ENCODE measurements at places on chromosomes 1 and 21.

DNA sequence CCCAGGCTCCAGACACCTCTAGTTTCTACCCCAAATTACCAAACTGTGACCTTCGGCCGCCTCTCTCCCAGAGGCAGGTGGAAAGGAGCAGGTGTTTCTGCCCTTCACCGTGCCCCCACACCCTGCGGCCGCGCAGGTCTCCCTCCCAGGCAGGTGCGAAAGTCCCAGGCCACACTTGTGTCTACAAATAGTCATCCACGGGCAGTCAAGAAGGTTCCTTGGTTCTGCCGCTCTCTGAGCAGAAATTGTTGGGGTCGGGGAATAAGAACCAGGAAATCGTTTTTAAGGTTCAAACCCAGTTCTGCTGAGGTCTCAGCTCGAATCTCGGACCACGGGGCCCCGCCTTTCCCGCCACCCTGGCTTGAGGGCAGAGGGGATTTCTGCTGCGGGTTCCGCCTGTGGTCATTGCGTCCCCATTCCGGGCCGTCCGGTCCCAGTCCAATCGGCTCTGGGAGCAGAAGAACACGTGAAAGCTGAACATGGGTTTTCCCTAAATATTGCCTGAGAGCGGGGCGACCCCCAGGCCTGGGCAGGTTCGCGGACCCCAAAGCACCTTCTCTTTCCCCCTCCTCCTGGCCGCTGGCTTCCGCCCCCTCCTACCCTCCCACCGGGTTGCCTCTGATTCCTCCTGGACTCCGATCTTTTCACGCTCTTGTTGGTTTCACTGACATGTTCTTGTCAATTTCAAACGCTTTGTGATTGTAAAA is 1.2 kb upstream of the ATF3 start:
- peak; percentile 15 for DNase-seq

GRCh38 chr1:111961773-111962565 is 27.5 kb downstream of the KCND3 start:
- DNase-seq, result no peak

- no peak for DNase-seq
Observed at GRCh38 chr1:231192620-231193163, 30.8 kb downstream of the TRIM67 start.

- DNase-seq, result no peak
Observed at GRCh38 chr1:64675718-64676345, 69.0 kb upstream of the RAVER2 start.

DNA sequence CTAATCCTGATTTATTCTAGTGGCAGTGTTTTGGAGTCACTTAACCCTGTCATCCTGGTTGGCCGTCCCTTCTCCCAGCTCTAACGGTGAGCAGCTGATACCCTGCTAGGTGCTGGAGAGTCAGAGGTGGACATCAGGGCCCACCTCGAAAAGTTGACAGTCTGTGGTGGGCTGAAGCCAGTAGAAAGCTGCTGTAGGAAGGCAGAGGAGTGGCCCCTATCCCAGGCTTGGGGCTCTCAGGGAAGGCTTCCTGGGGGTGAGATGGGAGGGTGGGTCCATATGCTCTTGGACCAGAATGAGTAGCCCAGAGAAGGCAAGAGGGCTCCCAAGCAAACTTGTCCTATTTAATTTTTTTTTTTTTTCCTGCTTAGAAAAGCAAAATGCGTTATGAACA is 475 bp upstream of the RPL5 start:
- DNase-seq, result no peak

DNA sequence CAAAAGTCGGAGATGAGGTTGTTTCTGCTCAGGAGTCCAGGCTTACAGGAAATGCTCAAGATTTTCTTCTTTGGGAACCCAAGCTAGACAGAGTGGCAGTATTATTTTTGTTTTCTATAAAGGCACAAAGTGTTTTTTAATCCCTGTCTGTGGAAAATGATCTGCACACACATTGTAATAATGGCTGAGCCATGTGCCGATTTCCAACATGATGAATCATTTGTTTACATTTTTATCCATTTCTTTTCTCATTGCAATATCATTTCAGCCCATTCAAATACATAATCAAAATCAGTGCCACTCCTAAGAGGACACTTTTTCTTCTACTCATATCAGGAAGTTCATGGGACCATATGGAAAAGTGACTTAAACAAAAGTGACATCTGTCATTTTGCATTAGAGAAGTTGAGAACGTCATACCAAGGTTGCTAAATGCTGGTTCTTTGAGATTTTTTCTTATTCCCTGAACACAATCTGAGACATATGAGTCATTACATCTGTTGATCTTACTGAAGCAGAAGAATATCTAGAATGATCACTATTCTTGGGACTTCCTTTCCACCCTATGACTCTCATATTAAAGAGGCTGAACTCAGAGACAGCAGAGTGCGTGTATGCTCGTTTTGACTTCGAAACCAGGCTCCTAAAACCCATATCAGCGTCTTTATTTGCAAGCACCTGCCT is 44.9 kb downstream of the ACTA1 start:
- no peak for DNase-seq

- no peak for DNase-seq
Observed at GRCh38 chr1:225479341-225479740, 51.5 kb upstream of the LBR start.

- no peak for DNase-seq
Observed at GRCh38 chr1:164064501-164064900, 494.5 kb upstream of the PBX1 start.

DNA sequence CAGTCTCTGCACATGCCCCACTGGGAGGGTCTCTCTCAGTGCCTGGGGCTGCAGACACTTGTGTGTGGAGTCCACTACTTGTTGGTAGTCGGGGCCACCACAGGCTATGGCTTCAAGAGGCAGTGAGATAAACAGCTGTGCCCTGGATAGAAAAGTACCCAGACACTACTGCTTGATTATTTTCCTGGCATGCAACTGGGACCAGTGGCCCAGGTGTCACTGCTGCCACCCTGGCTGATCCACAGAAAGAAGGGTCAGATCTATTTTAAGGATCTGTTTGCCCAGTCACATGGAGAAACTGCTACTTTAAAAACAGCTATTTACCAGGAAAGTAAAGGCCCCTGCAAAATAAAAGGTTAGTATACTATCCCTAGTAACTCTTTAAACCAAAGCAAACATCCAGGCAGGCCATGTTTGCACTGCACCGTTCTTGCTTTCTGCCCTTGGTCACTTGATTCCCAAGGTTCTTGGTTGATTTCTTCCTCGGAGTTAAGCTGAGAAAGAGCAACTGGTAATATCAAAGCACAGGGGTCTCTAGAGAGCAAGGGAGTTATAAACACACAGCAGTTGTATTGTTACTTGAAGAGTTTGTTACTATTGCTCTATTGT is 99.9 kb downstream of the GLUL start:
- no peak for DNase-seq

GRCh38 chr1:183590244-183591191 is at the start of gene NCF2:
Gene NCF2 (minus strand): TSS chr1:183590459. CDS start chr1:183590329, 130 bp downstream.
- no peak for DNase-seq

GRCh38 chr1:154436433-154436832 is 31.3 kb downstream of the IL6R start:
- no peak for DNase-seq

- peak; percentile 20 for DNase-seq
Observed at GRCh38 chr1:63261736-63262458, 60.5 kb upstream of the FOXD3 start.

DNA sequence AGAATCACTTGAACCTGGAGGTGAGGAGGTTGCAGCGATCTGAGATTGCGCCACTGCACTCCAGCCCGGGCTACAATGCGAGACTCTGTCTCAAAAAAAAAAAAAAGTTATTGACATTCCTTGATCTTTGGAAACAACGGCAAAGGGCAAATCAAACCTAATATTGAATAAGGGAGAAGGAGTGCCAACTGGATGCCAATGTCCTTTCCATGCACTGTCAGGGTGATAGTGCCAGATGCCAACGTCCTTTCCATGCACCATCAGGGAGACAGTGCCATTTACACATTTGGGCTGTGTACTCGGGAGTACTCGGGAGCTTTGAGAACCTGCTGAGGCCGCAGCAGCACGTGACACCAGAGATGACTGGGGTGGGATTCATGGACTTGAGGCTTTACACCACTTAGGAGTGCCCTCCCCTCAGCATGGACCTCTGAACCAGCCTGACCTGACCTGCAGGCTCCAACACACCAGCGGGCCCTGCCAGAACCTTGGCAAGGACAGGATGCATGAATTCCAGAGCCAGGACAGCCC is 34.5 kb upstream of the SOD1 start:
- no peak for DNase-seq
